ENCODE measurements at places on chromosomes 6 and 20.

DNA sequence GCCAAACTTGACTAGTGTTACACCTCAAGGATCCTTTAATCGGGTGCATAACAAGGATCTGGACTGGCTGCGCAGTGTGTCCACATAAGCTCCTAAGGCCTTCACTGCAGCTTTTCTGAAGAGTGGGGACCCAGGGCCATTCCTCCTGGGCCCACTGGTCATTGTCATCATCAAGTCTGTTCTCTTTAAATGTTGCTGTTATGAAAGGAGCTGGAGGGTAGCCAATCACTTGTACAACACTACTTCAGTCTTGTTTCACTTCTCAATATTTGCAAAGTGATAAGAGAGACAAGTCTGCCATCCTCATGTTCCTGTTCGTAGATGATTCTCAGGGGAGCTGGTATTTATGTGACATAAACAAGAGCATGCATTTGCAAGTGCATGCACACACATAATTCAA is 149.8 kb downstream of the SYNDIG1 start:
- DNase-seq, result no peak

DNA sequence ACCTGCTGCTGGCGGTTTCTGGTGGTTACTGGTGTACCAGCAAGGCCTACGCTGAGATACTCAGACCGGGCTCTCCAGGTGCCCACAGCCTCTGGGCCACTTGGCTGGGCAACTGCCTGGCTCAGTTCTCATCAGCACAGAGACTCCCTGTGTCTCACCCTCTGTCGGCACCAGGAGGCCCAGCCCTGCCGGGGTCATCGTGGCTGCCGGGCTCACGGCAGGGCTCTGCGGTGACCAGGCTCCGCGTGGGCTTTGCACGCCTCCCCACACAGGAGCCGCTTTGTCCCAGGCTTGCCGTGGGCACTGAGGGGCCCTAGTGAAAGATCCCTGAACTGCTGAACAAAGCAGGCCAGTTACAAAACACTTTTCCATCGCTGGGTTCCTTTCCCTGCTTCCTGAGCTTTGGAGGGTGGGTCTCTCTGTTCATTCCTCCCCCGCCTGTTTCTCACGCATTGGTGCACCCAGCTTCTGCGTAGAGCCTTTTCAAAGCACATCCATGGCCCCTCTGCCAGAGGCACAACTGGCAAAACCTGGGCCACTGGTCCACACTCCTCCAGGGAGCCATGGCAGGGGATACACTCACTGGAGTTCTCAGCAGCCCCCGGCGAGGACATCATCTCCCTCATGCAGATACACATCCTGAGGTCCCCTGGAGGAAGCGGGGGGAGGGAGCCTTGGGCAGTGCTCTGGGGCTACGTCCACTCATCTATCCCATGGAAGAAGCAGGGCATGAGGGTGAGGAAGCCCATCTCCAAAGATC is 117.0 kb downstream of the NFATC2 start:
- DNase-seq, result no peak

GRCh38 chr6:16043171-16044135 is 85.4 kb upstream of the MYLIP start:
- no peak for DNase-seq

- DNase-seq, result no peak
These were observed 221.8 kb upstream of the CEP162 start for GRCh38 chr6:84449220-84449619.

GRCh38 chr6:75115481-75115880 is 90.4 kb downstream of the COL12A1 start:
- no peak for DNase-seq

DNA sequence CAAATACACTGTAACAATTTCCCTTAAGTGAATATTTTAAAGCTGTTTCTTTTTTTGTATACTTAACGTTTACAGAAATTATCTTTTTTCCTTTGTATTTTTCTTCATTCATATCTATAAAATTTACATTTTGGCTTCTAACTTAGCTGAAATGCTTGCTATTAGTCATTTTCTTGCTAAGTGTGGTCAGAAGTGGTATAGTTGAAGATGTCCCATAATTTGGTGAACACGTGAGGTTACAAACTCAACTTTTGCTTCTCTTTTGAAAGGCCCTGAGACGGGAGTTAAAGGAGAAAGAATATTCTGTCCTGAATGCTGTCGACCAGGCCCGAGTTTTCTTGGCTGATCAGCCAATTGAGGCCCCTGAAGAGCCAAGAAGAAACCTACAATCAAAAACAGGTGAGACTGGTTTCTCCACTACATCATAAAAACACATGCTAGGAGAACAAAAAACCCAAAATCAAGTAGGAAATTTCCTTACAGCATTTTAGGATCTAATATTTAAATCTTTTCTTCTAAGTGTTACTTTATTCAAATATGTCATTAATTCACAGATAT is 445.0 kb downstream of the UTRN start:
- DNase-seq, result no peak

GRCh38 chr20:46485431-46485830 is 27.9 kb downstream of the ZNF334 start:
- no peak for DNase-seq

GRCh38 chr6:113142671-113143174 is 714.4 kb upstream of the MARCKS start:
- DNase-seq, result no peak

Measured in stimulated activated CD4-positive, alpha-beta T cell treated with anti-CD3 and anti-CD28 coated beads, Interleukin-4, amount 100 ng/mL, for 4 hours (primary cell).